ENCODE measurements at places on chromosomes 7 and 10. TPM values are rescaled to one million over a fixed set of nuclear protein-coding genes. Genes with fewer than 3 reads are reported as not detected.
A peak's percentile ranks its signal among the peaks of the same experiment; 100 is the strongest.

- no peak for DNase-seq
Observed at GRCh38 chr10:20622531-20623211, 274.4 kb downstream of the NEBL start.

- DNase-seq = no peak
Observed at GRCh38 chr7:45691155-45691656, 117.0 kb downstream of the ADCY1 start.

DNA sequence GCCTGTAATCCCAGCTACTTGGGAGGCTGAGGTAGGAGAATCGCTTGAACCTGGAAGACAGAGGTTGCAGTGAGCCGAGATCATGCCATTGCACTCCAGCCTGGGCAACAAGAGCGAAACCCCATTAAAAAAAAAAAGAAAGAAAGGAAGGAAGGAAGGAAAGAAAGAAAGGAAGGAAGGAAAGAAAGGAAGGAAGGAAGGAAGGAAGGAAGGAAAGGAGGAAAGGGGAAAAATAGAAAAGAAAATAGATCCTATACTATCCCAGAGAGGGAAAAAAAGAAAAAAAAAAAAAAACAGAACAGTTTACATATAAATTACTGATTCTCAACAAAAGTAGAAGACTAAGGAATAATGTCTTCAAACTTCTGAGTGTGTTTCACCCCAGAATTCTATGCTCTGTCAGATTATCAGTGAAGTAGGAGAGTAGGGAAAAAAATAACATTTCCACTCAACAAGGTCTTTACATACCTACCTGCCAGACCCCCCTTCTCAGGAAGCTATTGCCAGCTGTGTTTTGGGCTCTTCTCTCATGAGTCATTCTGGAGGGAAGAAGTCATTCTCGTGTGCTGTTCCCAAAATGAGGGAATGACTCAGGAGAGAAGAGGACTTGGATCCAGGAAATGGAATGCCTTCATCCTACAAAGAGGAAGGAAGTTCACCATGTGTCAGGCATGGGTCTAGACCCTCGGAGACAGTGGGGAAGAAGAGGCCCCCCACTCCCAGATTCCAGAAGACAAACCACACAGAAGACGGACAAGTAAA is 20.9 kb downstream of the RGS10 start:
- DNase-seq = no peak

DNA sequence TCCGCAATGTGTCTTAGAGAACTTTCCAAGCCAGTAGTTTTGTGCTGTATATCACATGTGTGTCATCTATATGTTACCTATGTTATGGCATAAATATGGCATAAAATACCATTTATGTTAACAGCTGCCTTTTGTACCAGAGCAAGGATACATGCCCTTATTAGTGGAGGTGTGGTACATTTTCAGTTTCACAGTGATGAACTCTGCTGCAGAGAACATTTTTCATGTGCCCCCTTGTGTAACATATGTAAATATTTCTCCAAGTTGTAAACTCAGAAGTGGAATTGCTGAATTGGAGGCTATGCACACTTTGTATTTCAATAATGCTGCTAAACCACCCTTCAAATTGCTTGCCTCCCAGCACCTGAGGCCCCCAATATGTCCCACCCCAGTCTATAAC is 31.9 kb upstream of the CRHR2 start:
- DNase-seq = no peak

GRCh38 chr10:36129051-36129450 is 487.0 kb upstream of the FZD8 start:
- no peak for DNase-seq

GRCh38 chr10:96991313-96991841 is 159.3 kb downstream of the LCOR start:
- no peak for DNase-seq

- DNase-seq = no peak
Observed at GRCh38 chr10:29628311-29628710, 6.5 kb downstream of the SVIL start.

DNA sequence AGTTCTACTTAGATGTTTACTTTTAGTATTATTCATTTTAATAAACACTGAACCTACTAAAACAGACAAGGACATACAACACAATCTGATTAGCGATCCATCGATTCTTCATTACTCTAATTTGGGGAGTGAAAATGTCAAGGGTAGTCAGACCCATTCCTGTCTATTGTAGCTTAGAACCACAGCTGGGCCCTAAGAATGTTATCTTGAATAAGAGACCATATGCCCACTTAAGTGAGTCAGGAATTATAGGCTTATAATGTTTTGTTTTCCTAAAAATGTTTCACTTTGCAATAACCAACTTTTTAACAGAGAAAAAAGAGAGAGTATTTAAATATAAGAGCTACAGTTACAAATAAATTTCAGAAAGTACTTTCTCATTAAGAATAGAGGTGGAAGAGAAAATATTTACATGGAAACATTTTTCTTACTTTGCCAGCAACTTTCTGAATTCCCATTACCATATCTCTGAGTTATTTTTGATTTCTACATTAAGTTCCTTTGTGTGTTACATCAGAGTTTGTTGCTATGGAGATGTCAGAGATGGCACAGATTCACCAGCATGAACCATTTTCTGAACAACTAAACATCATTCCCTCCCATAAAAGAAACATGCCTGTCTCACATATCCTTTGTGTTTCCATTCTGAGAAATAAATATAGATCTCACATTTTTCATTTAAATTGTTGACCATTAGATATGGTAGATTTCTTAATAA is 75.4 kb upstream of the SLC13A1 start:
- DNase-seq = no peak

- no peak for DNase-seq
Observed at GRCh38 chr7:83475420-83475819, 173.5 kb downstream of the SEMA3E start.

GRCh38 chr10:128211953-128212727 is 85.9 kb upstream of the MKI67 start:
- DNase-seq = peak; percentile 97

GRCh38 chr7:130488392-130489139 is 3.3 kb upstream of the MEST start:
- no peak for DNase-seq

DNA sequence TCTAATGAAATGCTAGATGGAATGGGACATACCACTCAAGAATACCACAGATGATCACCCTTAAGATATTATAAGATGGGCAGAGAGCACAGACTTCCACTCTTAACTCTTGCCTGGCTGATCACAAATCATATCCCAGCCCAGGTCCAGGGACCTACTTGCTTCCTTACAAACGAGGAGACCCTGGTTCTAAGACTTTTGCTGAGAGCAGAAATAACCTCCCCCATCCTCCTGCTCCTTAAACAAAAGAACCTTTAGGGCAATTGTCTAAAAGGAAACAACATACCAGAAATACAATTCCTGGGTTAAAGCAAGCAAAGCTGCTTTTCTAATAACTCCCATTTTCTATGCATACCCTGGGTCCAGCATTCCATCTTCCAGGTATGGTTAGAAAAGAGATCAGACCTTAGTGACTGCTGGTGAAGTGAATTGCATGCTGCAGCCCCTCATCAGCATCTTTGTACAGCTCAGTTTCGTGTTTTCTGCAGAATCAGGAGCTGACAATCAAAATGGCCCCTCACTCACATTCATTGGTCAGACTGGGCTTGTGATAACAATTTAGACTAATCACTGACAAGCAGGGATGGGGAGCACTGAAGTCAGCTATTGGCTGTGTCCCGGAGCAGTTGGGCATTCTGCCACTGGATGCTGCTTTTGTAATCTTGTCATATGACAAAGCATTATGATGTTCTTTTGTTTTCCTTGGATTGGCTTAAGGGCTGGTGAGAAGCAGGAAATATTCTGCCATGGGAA is 14.6 kb downstream of the IFIT3 start:
- no peak for DNase-seq

- peak; percentile 68 for DNase-seq
Observed at GRCh38 chr7:122304996-122305421, 459 bp upstream of the FEZF1 start.

- DNase-seq = no peak
Observed at GRCh38 chr7:105154084-105154483, 140.1 kb downstream of the KMT2E start.

- DNase-seq = no peak
Observed at GRCh38 chr10:35208536-35208935, 81.9 kb downstream of the CREM start.

- no peak for DNase-seq
Observed at GRCh38 chr10:120342115-120342714, 114.8 kb upstream of the PLPP4 start.

GRCh38 chr7:74051193-74051592 is 23.2 kb downstream of the ELN start:
- DNase-seq = no peak

- DNase-seq = no peak
Observed at GRCh38 chr7:4144172-4144701, 537.9 kb upstream of the FOXK1 start.

- DNase-seq = no peak
Observed at GRCh38 chr7:55977831-55978230, 13.4 kb downstream of the NIPSNAP2 start.

DNA sequence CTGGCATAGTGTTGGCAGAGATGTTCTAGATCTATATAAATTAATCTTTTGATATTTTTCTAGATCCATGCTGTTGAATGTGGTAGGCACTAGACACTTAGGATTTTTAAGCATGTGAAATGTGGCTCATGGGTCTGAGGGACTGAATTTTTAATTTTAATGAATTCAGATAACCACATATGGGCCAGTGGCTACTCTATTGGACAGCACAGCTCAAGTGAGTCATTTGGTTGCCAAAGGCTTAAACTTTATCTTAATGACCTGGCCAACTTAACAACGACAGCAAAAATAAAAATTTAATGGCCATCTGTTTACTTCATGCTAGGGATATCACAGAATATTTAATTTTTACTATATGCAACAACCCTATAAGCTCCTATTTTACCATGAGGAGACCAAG is 61.4 kb downstream of the CDK14 start:
- DNase-seq = no peak

- no peak for DNase-seq
Observed at GRCh38 chr10:89798092-89798491, 96.7 kb downstream of the KIF20B start.

- no peak for DNase-seq
Observed at GRCh38 chr7:84162125-84162524, 32.5 kb downstream of the SEMA3A start.

DNA sequence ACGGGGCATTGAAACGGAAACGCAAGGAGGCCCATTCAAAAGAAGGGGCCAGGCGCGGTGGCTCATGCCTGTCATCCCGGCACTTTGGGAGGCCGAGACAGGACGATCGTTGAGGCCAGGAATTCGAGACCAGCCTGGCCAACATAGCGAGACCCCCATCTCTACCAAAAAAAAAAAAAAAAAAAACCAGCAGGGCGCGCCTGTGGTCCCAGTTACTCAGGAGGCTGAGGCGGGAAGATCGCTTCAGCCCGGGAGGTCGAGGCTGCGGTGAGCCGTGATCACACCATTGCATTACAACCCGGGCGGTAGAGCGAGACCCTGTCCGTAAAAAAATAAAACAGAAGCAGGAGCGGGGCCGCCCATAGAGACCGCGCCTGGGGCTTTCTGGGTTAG is 396 bp downstream of the PSMG3 start:
- no peak for DNase-seq

- DNase-seq = no peak
Observed at GRCh38 chr10:61761825-61762217, 99.1 kb downstream of the CABCOCO1 start.

- DNase-seq = no peak
Observed at GRCh38 chr10:7891634-7892033, 73.3 kb downstream of the TAF3 start.

DNA sequence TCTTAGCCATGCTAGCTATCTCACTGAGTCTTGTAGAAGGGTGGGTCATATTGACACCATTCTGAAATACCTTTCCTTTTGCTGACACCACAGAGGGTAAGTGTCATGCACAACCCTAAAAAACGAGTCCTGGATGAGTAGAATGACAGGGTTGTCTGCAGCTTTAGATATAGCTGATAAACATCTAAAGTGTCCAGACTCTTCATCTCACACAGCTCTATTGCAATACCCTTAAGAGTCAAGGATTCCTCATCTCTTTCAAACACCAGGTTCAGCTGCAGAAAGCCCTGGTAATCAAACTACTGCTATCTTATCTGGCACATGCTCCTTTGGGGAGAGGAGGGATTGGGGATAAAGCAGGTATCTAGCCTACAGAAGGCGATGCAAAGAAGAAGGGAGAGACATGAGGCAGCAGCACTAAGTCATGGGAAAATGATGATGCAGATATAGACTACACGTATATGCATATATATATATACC is 127.0 kb downstream of the ANK3 start:
- DNase-seq = no peak

The KAZALD1 gene
- total RNA-seq = 9.5 TPM

The OR6B1 gene
- not detected for total RNA-seq

The TFPI2 gene
- total RNA-seq = not detected

The PODXL gene
- 108 TPM for total RNA-seq

The HTR5A gene
- not detected for total RNA-seq

The GRB10 gene
- total RNA-seq = 92.2 TPM

The GRM3 gene
- not detected for total RNA-seq

The SDK1 gene
- total RNA-seq = 9.4 TPM

The LEP gene
- total RNA-seq = not detected

The CYP26C1 gene
- 0.22 TPM for total RNA-seq

The OPALIN gene
- total RNA-seq = not detected
